Immature natural killer cell (primary cell): ENCODE measurements at places on chromosomes 1 and 21. TPM values are rescaled to one million over a fixed set of nuclear protein-coding genes. Genes with fewer than 3 reads are reported as not detected.

Gene CD1B
- polyA plus RNA-seq = 0.62 TPM

Gene FOXD2
- polyA plus RNA-seq = 0.40 TPM

Gene TNFRSF18
- polyA plus RNA-seq = 136 TPM

DNA sequence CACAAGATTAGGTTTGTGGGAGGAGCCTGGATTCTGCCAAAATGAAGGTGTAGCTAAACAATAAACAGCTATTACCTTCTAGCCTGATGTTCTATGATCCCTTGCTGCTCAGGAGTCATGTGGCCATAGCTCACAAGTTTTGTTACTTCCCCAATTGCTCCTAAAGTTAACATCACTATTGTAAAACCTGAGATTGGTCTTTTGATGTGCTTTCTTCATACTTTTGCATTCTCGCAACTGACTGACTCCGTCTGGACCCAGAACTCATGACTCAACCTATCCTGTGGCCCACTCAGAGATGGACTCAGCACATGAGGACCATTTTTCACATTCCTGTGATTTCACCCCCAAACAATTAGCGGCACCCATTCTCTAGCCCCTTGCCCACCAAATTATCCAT, 69.1 kb downstream of the PTGS2 start:
- DNase-seq = no peak

GRCh38 chr1:14897547-14897946, 256.0 kb upstream of the TMEM51 start:
- no peak for DNase-seq

DNA sequence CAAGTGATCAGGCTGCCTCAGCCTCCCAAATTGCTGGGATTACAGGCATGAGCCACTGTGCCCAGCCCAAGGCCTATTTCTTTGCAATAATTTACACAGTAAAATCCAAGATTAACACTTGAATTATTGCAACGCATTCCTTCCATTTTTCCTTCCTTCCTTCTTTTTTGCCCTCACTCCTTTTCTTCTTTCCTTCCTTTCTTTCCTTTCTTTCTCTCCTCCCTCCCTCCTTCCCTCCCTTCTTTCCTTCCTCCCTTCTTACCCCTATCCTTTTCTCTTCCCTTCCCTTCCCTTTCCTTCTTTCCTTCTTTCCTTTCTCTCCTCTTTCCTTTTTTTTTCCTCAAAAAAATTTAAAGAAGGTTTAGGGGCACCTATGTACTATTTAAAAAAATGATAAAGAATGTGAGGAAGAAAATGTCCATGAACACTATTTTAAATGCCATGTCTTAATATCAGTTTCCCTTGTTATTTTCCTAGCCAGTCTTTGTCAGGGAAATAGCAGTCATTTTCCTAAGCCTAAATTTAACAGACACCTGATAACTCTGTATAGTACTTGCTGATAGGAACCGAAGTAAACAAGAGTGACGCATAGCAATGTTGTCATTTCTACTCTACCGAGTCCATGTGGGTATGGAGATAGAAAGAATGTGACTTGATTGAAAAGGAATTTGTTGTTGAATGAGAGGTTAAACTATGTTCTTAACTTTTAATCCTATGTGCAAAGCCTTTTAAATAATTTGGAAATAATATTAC, 79.8 kb upstream of the HMCN1 start:
- DNase-seq = no peak

- DNase-seq = no peak
Observed at GRCh38 chr1:241773991-241774390, 74.0 kb upstream of the EXO1 start.

- no peak for DNase-seq
Observed at GRCh38 chr1:184826001-184826400, 71.3 kb upstream of the EDEM3 start.

DNA sequence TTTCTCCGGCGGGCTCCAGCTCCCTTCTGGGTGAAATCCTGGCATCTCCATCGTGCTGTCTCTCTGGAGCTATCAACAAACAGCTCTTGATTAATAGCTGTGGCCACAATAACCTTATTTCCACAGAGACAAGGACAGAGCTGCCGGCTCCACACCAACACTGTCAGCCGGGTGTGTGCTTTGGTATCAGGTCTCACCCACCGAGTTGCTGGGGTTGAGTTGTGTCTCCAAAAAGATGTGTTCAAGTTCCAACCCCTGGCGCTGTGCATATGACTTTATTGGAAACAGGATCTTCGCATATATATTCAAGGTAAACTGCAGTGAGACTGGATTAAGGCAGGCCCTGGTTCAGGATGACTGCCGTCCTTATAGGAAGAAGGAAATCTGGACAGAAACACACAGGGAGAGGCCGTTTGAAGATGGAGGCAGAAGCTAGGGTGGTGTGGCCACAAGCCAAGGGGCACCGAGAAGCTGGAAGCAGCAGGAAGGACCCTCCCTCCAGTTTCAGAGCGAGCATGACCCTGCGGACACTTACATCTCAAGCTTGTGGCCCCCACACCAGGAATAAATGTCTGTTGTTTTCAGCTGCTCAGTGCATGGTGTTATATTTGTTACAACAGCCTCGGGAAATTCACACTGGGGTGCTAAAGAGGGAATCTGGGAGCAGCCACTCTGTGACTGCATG, 88.4 kb upstream of the TMPRSS2 start:
- DNase-seq = no peak

DNA sequence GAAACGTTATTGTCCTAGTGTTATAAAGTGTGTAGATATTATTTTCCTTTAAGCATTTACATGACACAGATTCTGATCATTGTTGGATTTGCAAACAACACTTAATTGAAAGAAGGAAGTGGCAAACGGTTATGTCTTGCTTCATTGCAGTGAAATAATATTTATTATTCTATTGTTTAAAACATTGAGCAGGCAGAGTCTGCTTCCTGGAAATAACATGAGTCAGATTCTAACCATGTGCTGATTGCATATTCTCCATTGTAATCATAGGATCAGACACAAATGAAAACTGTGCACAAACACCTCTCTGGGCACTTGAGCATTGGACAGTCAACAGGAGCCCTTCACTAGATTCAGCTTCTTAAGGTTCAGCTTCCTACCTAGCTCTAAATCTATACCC, 46.8 kb upstream of the USP25 start:
- no peak for DNase-seq

DNA sequence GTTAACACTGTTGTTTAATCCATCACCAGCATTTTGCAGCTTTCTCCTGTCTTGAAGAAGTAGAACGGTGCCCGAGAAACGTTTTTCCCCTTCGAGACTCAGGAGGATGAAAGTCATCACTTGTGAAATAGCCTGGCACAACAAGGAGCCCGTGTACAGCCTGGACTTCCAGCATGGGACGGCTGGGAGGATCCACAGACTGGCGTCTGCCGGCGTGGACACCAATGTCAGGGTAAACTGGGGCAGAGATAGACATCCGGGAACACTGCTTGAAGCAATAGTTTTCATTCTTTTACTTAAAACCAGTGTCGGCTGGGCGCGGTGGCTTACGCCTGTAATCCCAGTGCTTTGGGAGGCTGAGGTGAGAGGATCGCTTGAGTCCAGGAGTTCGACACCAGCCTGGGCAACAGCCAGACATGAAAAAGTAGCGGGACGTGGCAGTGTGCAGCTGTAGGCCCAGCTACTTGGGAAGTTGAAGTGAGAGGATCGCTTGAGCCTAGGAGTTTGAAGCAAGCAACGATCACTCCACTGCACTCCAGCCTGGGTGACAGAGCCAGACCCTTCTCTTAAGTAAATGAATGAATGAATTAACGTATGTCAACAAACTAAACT, 945 bp downstream of the CHAF1B start:
- no peak for DNase-seq

GRCh38 chr21:31730712-31731055, 1.2 kb downstream of the SCAF4 start:
- no peak for DNase-seq

GRCh38 chr1:41574842-41575241, 90.4 kb upstream of the EDN2 start:
- no peak for DNase-seq

GRCh38 chr1:116270316-116271057, 102.6 kb upstream of the ATP1A1 start:
- no peak for DNase-seq

DNA sequence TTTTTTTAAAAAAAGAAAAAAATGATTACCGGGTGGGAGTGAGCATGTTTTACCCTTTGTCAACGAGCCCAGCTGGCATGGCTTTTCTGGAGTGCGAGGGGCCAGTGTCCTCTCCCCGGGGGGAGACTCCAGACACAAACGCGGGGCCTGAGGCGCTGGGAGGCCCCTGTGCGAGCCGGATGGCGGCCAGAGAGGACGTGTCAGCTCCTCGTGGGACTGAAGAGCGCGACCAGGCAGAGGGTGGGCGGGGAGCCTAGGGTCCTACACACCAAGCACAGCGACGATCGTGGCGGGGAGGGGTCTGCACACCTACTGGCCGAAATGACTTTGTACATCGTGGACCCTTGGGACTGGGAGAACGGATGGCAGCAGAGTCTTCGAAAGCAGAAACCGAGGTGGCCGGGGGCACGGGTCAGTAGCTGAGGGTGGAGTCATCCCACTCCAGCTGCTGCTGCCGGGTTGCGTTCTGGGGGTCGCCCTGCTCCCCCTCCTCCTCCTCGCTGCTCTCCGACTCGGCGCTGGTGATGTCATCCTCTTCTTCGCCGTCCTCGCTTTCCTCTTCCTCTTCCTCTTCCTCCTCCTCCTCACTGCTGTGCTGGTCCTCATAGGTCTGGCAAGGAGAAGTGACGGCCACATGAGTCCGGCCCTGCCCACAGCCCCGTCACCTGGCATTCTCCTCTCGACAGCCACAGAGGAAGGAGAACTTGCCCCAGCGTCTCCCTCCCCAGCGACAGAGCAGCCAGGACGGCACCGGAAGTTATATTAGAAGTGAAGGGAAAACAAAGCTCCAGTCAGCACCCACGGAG, 78.8 kb downstream of the PIK3CD start:
- no peak for DNase-seq

DNA sequence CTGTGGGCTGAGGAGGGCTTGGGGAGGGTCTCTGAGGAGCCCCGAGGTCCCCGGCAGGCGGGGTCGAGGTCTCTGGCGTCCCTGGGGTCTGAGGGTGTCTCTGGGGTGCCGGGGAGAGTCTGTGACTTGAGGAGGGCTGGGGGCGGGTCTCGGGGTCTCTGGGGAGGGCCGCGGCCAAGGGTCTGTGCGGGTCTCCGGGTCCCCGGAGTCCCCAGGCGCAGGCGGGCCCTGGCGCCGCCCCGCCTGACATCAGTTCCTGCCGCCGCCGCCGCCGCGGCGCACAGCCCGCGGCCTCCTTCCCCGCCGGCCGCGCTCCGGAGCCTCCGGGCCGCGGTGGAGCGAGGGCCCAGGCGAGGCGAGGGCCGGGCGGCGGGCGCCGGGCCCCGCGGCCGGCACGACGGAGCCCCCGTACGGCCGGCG, at the start of gene PLEKHM2:
TSS of gene PLEKHM2 (plus strand) at position 279 of the 420 bp plus-strand sequence. CDS start 239 bp downstream, outside the sequence.
- DNase-seq = peak; percentile 49

DNA sequence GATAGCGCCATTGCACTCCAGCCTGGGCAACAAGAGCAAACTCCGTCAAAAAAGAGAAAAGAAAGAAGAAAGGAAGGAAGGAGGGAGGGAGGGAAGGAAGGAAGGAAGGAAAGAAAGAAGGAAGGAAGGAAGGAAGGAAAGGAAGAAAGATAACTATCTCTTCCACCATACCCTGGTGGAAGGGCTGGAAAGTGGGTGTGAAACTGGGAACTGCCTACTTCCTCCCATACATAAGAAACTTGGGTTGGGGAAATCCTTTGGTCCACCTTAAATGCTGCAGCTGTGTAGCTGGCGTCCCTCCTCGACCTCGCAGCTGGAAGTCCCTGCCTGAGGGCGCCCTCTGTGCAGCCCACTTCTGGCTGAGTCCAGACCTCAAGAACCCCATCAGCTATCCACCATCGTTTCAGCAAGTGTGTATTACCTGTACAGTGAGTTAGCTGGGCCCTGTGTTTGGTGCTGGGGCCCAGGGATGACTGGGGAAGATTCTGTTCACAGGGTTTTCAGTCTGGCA, 4.6 kb upstream of the FAM167B start:
- DNase-seq = no peak
